ENCODE measurements at places on chromosomes 4 and X.

- DNase-seq, result no peak
These were observed 2.7 kb downstream of the FAT4 start for GRCh38 chr4:125317525-125317877.

DNA sequence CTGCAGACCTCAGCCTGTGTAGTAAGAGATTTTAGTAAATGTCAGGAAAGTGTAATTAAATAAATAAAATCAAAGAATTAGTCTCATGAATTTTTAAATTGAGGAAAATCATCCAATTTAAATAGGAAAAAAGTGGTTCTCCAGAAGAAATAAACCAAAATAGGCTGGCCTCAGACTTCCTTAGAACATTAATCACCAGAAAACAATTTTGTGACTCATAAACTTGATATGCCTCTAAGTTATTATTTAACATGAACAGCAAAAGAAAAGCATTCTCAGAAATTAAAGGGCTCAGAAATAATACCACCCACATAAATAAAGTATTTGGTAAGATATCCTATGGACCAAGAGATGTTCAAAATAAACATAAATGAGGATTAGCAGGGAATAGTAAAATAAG, 14.3 kb downstream of the FAM47B start:
- no peak for DNase-seq

DNA sequence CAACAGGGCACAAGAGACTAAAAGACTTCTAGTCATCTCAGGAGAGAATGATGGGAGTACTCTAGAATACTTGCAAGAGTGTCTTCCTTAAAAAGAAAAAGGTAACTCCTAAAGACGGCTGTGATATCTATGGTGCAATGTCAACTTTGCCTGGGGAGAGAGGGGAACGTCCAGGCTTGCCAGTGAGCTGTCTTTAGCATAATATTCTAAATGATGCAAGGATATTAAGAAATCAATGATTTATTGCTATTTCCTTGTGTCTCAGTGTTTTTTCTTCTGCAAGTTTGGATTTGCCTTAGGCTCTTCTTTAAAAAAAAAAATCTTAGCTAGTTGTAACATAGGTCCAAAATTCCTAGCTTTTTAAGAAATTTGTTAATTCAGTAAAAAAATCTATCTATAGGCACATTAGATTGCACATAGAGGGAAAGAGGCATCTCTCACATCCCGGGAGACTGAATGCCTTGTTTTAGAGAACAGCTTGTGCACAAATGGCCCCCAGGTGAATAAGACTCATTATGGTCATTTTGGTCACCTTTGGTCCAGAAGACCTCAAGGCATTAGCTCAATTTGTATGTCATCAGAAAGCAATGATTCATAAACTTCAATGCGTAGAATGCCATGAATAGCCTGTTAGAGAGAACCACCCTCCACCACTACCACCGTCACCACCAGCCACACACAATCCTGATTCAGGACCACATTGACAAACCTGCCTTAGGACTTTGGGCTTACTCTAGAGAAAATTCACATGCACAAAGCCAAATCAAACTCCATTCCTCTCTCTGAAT, 104.1 kb downstream of the PALLD start:
- DNase-seq, result no peak

GRCh38 chrX:72176981-72177380, 4.6 kb upstream of the PIN4 start:
- no peak for DNase-seq

DNA sequence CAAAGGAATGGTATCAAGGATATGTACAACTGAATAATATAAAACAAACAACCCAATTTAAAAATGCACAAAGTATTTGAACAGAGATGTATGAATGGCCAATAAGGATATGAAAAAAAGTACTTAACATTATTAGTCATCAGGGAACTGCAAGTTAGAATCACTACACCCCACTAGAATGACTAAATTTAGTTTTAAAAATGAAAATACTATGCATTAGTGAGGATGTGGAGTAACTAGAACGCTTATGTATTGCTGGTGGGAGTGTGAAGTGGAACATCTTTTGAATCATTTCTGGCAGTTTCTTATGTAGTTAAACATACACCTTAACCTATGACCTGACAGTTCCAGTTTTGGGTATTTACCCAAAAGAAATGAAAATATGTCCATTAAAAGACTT, 13.0 kb upstream of the SLC16A2 start:
- DNase-seq, result no peak

- no peak for DNase-seq
These were observed 7.3 kb upstream of the JAKMIP1 start for GRCh38 chr4:6207602-6208001.

DNA sequence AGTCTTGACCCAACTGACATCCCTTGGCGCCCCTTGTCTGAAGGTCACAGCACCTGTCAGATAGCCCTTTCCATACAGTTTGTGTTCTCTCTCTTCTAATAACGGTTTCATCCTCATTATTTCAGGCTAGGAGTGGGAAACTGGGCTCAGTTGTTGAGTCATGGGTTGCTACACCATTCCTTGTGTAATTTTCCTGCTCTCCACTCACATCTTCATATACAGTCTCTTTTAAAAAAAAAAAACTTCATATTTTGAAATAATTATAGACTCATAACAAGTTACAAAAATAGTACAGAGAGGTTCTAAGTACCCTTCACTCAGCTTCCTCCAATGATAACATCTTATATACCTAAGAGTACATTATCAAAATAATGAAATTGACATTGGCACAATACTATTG, 60.2 kb upstream of the GRPR start:
- no peak for DNase-seq

DNA sequence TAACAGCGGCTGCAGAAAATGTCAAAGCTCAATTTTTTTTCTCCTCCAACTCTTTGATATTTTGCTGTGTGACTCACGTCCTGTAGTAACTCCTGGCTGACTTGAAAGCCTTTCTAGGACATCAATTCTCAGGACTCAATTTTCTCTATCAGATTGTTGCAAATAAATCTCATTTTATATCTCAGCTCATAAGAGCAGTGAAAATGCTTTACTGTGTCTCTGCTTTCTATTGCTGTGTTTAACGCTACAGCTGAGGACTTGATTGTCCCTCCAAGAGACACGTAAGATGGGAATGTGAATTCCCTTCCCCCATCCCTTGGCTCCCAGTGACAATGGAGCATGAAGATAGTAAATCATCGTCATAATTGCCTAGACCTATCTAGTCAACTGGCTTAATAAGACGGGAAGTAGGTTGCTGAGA, 20.5 kb upstream of the CBR4 start:
- DNase-seq, result no peak

- DNase-seq, result no peak
These were observed 249.4 kb downstream of the ADAMTS3 start for GRCh38 chr4:72319601-72320021.

DNA sequence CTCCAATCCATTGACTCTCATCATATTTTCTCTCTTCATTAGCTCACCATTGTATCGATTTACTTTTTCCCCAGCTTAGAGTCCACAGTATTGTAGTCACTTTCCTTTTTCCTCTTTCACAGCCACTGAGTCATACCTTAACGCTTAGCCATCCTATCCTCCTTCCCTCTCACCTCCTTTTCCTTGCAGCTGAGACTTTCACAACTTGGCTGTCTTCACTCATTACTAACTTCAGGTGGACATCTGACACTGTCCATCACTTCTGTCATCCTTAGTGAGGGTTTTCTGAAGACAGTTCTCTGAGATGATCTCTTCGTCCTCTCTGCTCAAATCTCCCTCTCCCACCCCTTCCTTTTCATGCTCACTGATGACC, 70.5 kb upstream of the ESX1 start:
- no peak for DNase-seq

DNA sequence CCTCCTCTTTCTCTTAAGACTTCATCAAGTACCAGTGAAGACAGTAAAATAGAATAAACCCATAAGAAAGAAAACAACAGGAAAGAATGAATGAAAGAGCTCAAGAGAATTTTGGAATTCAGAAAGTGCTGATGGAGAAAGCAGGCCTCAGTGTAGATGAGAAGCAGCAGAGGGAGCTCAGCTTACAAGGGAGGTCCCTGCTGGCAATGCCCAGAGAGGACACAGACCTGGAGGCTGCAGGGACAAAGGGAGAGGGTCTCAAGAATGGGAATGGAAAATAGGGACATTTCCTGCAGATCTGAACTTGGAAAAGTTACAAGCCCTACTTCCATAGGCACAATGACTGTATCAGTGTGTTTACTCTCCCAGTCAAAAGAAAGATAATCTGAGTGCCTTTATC, 64.5 kb upstream of the MAGEA10 start:
- no peak for DNase-seq

GRCh38 chr4:165379678-165380064, 863 bp downstream of the CPE start:
- no peak for DNase-seq

- DNase-seq, result no peak
These were observed 95.2 kb downstream of the RPA4 start for GRCh38 chrX:96978906-96979305.

DNA sequence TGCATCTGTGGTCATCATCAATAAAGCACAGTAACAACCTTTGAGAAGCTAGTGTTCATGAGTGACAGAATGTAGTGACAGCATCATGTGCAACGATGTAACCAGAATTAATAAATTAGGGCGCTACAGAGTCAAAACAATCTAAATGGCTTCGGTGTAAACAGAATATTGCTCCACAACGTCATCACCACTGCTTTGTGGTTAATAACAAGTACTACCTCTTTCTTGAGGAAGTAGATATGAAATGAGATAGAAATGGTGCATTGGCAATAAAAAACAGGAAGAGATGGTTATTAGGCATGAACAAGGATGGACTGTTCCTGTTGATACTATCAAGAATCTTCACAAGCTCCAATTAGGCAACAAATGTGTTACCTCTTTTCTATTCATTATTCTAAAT, 8.7 kb upstream of the PDHA2 start:
- no peak for DNase-seq

DNA sequence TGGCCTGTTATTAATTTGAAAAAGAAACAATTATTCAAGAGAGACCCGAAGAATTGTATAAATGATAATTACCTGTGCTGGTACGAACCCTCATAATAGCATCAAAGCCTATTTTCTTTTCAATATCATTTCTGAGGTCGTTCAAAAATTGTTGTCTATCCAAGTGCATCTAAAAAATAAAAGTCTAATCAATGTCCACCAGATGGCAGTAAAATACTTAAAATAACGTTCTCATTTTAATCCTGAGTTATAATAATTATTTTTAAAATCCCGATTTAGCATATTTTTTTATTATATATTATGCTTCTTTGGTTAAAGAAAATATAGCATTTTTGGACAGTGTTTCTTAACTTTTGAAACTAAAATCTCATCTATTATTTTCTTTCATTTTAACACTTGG, 55.7 kb downstream of the METTL14 start:
- DNase-seq, result no peak

- DNase-seq, result no peak
These were observed 93.0 kb downstream of the IL13RA2 start for GRCh38 chrX:114924423-114924822.

DNA sequence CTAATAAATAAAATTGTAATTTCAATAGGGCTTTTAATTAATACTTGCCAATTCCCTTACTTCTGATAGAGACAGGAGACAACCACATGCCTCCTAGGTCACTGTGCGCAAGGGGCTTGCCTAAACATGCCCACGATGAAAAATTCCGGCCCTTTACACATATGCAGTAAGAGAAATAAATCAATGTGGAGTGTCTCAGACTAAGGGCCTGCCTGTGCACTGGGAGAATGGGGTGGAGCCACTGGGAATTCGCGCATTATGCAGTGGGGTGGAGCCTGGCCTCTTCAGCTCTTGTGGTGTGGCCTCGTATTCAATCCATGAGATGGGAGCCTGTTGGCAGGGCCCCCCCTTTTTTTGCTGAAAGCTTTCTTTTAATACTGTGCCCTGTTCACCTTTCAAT, 484.5 kb downstream of the PDGFC start:
- no peak for DNase-seq

DNA sequence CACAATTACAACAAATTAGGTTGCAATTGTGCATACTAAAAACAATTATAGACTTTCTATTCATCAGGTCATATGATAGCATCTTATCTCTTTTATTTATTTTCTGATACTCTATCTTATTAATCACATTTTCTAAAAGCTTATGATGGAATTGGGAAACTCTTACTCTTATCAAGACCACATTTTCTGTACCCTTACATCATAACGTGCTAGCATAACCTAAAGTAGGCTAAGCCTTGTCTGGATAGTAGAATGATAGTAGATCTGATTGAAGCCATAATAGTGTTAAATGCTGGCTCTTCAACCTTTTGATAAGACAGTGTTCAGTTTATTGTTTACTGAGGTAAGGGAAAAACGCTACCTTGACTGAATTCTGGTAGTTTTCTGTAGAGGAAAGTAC, 294.0 kb downstream of the CCSER1 start:
- DNase-seq, result no peak

DNA sequence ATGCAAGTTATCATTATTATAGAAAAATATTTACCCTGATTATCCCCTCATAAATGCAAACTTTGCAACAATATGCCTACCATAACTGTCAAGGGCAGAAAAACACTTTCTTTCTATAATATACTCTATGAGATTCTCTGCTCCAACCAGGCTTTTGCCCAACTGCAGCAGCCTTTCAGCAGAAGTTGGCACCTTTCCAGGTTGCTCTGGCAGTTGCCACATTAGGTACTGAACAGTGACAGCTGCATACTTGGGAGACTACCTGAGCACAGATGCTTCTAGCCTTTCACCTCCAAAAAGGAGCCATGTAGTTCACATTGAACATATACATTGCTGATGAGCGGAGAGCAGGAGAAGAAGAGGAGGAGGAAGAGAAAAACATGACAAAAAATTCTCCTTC, 69.5 kb upstream of the BRWD3 start:
- no peak for DNase-seq

DNA sequence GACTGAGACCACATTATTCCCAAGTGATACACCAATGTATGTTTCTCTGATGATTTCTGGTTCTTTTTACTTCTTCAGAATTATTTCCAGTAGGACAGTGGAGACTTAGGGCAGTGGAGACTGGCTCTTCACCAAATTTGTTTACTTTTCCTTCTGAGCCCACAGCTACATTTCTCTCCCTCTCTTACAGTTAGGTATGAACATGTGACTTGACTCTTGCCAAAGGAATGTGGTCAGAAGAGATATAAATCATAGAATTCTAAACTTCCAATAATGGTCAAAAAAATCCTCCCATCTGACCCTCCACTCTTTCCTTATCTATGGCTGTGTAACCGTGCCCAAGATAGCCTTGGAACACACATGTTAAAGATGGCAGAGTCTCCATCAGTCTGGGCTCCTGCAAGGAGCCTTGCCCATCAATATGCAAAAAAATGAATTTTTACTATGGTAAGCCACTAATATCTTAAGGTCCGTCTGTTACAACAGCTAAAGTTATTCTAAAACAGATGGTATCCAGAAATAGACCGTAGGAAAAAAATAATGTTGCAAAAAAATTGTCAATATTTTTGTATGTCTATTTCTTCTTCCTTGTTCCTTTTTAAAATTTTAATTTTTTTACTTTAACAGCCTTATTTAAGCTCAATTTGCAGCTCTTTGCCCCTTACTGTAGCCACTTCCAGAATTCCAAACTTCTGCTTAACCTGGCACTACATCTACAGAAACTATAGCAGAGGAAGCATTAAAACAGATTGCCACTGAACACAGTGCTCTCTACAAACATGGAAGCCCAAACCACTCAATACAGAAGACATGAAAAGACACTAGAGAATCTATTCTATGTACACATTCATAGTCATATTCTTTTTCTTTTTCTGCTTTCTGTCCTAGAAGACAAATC, 260.7 kb downstream of the COL25A1 start:
- DNase-seq, result no peak

GRCh38 chr4:141636082-141636770, at the start of gene IL15:
TSS of gene IL15 (plus strand) at chr4:141636583. CDS start at chr4:141719465, 82,882 bp downstream.
- peak; percentile 33 for DNase-seq
